ENCODE measurements at places on chromosomes 3 and 15.

- DNase-seq, result no peak
Measured at GRCh38 chr3:15299036-15299435, 33.4 kb downstream of the SH3BP5 start.

GRCh38 chr3:101936419-101937356 is 87.4 kb downstream of the NFKBIZ start:
- no peak for DNase-seq

DNA sequence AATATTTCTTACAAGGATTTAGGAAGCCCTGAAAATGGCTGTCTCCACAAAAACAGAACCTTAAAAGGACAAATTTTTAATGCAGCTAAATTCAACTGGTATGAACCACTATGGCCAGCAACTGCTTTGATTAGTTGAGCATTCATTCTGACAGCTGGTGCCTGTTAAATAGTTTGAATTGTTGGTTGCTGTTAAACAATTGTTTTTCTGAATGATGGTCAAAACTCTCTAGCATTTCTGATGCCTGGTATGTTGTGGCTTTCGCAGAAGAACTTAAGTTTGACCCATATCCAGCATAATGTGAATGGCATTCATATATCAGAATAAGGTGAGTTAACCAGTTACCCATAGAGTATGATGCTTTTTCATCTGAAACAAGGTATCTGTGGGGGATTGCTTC is 138.4 kb downstream of the MEIS2 start:
- DNase-seq, result no peak

GRCh38 chr3:188036375-188037194 is 117.4 kb upstream of the LPP start:
- no peak for DNase-seq

DNA sequence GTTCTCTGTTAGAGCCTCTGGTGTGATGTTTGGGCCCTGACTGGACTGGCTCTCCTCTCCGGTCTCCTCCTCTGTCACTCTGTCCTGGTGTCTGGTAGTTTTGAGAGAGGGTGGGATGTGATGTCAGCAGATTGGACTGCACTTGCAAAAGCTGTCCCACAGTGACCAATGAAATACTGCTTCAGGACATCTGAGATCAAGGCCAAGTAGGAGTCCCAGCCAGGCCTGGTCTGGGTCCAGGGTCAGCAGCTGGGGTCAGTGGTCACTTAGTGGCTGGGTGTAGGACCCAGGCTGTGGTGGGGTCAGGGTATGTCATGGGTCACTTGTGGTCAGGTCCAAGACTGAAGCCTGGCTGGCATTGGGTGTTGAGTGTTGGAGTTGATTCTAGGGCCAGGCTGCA is 20.9 kb downstream of the ALDH1L1 start:
- no peak for DNase-seq

- DNase-seq, result no peak
Measured at GRCh38 chr3:125107861-125108567, 52.2 kb upstream of the HEG1 start.

GRCh38 chr3:114542359-114542758 is 248.5 kb downstream of the TIGIT start:
- DNase-seq, result no peak

GRCh38 chr15:57305009-57305408 is 71.3 kb upstream of the CGNL1 start:
- DNase-seq, result no peak

DNA sequence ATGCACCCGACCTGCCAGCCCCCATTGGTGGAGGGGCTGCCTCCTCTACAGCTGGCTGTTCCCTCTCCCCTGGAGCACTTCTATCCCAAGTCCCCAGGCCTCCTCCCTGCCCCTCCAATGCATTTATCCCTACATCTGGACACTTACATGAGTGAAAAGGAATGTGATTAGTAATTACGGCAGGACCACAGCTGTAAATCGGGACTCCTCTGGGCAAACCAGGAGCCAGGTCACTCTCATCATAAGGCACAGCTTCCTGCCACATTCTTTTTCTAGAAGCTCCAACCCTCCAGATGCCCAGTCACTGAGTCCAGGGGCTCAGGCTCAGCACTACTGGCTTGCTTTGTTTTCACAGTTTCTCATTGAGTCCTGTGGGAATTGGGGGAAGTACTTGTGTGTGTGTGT is 54.3 kb downstream of the IL20RB start:
- DNase-seq, result no peak

DNA sequence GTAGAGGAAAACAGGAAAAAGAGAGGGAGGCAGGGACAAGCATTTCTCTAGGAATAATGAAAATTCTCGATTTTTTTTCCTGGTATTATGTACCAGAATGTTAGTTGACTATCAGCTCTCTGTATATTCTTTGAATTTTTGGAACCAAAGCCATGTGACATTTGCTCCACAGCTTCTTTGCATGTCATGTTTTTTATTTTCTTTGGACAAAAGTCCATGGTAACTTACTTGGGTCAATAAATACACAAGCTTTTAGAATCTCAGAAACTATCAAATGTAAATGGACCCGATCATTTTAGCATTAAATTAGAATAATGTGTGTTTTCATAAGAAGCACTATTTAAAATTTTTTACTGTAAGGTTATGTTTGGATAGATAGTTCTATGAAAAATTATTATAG is 320.5 kb downstream of the ZIC1 start:
- no peak for DNase-seq

GRCh38 chr3:88195951-88196434 is 46.2 kb downstream of the C3orf38 start:
- no peak for DNase-seq

GRCh38 chr3:110314512-110315114 is 757.0 kb upstream of the NECTIN3 start:
- DNase-seq, result peak; percentile 81

DNA sequence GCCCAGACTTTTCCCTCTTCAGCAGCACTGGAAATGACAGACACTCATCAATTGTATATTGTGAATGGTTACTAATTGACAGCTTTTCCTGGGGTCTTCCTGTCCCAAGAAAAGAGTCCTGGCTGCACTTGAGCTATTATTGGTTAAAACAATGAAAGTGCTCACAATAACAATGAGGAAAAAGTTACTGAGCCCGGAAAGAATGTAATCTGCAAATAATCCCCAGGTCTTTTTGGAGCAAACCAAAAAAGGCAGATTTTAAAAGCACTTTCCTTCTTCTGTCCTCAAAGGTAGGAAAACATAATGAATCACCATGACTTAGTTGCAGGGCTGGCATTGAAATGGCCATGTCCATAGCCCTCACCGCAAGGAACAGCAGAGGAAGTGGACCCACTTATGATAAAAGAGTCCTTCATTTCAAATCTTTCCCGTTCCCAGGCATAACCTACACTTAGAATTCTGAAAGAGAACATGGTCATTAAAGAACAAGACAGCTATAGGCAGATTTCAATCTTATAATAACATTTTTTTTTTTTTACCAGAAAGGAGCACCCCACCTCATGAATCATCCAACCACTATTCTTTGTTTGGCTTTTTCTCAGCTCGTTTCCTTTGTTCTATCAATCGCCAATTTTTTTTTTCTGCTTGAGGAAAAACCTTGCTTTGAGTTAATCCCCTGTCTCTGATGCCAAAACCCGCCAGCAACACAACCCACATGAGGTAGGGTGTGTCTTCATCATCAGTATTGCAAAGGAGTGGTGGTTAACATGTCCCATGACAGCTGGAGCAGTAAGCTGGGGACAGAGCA is 35.5 kb upstream of the ATP1B3 start:
- no peak for DNase-seq

- no peak for DNase-seq
Measured at GRCh38 chr3:119184111-119184510, 10.7 kb downstream of the UPK1B start.

DNA sequence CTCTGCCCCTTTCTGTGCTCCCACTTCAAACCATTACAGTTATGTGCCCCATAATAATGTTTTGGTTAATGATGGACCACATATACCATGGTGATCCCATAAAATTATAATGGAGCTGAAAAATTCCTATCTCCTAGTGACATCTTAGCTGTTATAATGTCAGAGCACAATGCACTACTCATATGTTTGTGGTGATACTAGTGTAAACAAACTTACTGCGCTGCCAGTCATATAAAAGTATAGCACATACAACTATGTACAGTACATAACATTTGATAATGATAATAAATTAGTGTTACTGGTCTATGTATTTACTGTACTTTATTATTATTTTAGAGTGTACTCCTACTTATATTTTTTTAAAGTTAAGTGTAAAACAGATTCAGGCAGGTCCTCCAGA is 45.6 kb upstream of the TCAIM start:
- DNase-seq, result no peak

DNA sequence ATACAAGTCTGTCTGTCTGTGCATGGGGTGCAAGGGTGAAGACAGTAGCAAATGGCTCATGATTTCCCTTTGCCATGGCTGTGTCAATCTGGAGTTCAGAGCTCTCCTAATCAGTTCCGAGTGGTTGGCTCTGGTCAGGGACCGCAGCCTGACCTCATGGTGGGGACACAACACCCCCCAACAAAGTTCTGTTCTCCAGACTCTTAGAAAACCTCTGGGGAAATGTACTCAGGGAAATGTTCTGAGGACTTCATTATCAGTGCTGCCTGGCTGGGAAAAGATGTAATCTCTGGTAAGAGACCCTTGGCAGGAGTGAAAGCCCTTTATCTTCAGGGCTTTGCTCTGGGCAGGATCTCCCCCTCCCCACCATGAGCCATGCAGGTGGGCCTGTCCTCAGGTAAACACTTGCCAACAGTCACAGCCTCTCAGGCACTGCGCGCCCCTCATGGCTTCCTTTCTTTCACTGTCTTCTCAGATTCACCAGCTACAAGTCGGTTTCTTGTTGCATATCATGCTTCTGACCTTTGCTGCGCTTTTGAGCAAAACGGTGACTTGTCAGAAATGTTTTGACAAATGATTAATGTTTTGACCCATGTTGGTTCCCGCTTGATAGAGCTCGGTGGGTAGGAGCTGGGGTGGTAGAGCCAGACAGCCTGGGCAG is 95.5 kb downstream of the ST6GAL1 start:
- no peak for DNase-seq

Data from NCI-H1436 (cell line).